NCI-H187 (cell line): ENCODE measurements at places on chromosomes 1 and 21.

DNA sequence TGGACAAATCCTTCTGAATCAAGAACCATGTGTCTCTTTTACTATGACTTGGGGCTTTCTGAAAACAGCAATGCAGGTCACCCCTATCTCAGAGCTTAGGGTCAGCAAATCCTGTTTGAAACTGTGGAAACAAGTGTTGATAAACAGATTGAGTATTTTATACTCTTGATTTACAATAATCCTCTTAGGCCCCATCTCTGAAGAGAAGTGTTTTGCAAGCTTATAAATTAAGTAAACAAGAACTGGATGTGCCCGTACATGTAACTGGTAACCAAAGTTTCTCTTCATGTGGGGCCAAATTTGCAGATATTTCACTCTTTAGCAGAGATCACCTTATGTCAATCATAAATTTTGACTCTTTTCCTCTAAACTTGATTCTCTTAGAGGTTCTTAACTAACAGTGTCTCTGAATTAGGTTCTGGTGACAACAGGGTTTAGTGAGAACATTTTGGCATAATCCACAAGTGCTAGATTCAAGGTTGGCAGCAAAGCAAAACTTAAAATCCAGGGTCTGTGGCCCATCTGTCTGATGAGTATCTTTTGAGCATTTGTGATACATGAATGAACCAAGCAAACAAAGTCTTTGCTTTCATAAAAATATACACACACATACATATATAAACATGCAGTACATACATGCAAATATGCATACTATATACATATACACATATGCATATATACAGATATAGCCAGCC, 183.0 kb upstream of the HOOK1 start:
- DNase-seq, result no peak

- DNase-seq, result no peak
Measured at GRCh38 chr1:41483001-41483850, 1.3 kb downstream of the EDN2 start.

DNA sequence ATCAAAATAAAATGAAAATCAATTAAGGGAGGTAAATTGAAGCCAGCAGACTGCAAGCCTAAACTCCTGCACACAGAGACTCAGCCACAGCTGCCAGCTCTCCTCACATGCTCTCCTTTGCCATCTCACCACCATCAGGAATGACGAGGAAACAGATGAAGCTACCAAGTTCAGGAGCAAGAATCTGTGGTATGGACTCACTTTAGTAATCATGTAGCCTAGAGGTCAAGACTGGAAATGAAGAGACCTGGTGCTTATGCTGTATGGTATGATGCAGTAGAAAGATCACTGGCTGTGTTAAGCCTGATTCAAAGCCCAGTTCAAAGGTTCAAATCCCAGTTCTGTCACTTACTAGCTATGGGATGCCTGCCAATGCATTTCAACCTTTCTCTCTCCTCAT, 78.9 kb upstream of the CAMK1G start:
- DNase-seq, result no peak

DNA sequence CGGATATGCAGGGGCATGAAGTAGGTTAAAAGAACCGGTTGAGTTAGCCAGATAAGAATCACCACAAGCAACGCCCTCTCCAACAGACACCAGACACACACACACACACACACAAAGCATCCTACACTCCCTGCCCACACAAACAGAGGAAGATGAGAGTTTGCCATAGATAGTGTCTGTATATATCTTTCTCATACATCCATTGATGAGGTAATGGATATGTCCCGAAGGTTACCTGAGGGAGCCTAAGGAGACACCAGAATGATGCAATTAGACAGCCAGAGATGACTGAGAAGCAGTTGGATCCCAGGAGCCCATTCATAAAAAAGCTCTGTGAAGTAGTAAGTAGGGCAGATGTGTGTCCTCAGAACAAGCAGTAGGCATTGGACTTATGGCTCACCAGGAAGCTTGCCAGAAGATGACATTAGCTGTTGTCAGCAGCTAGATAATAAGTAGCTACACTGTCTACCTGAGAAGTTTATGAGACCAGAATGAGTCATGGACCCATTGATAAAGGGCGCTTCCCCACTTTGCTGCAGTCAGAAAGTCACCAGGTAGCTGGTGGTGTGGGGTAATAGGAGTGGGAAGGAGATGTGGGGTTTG, 247.0 kb downstream of the KCNT2 start:
- DNase-seq, result no peak

GRCh38 chr1:162281426-162281825, 95.2 kb downstream of the SPATA46 start:
- DNase-seq, result no peak

DNA sequence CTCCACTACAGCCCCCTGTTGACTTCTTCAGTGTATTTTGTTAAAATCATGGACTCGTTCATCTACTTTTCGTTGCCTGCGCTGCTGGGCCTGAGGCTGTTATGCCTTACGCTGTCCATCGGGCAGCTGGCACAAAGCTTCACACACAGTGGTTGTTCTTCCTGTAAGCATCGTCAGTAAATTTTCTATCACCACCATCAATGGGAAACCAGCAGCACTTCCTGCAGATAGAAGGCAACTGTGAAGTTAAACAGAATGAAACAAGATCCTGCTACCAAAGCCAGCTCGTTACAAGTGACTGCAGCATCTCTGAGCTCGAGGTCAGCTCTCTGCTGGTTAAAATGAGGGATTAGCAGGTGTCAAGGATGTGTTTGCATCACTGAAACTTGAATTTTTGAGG, 21.9 kb upstream of the PADI6 start:
- DNase-seq, result no peak

- DNase-seq, result no peak
Measured at GRCh38 chr1:202264726-202265125, 71.1 kb downstream of the LGR6 start.

DNA sequence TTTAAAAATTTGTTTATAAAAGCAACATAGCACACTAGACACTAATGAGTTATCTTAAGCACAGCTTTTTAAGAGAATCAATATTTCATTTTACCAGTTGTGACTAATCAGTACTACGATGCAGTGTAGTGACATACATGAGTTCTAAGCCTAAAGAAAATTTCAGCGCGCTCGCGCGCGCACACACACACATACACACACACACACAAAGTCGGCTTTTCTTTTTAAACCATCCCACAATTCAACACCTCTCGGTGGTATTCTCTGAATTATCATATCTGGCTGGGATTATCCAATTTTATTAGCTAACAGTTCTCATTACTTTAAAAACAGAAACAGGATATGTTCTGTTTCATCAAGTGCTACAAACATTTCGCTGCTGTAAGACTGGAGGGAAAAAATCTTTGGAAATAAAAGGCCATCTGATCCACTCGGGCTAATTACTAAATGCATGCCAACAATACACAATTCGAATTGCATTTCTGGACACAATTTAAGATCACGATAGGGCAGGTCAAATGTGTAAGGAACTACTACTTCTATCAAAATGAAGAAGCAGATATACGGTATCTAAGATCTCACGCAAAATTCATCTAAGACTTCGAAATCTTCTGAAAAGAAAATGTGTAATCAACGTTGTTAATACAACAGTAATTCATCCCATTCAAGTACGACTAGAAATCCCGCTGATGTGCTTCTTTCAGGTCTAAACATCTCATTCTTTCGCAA, 1.2 kb downstream of the TUT4 start:
- peak; percentile 7 for DNase-seq

DNA sequence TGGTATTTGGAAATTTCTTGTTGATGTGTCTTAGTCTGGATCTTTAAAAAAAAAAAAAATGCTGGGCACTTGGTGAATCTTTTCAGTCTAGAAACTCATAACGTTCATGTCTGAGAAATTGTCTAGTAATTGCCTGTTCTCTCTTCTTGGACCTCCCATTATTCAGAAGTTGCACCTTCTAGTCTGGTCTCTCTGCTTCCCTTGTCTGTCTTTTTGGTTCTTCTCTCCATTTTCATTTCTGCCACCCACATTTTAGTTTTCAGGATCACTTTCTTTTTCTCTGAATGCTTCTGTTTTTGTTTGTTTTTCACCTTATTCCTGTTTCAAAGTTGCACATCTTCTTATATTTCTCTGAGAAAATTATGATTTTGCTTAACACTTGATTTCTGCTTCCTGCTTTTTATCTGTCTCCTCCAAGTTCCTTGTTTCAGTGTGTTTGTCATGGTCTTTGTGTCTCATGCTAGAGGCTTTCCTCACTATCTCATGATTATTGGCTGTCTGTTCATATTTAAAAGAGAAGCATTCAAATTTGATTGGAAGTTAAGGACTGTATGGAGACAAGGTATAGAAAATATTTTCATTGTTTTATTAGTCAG, 21.3 kb downstream of the BACE2 start:
- no peak for DNase-seq

GRCh38 chr1:193408782-193409293, 222.4 kb upstream of the B3GALT2 start:
- DNase-seq, result no peak

DNA sequence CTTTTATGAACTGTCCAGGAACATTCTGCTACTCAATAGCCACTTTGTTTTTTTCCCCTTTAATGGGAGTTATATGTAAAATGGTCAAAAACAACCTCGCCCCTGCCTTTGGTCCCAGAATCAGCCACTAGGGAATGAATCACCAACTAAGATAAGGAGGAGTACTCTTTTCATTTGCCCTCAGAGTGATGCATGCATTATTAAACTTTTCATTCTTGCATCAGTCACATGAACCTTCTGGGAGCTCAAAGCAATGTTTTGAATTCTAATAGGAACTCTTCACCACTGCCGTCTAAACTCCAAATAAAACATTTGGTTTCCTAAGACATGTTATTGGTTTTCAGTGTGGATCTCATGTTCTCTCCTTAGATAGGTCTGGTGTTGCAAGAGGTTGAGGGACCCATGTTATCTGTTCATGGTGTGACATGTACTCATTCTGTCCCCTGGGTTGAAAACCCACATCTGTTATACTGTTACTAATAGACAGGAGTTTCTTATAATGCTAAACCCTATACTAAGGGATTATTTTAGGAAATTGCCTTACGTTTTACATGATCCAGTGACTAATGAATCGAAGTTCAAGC, 17.8 kb upstream of the HSD17B7 start:
- no peak for DNase-seq

- no peak for DNase-seq
Measured at GRCh38 chr1:113856401-113856790, 15.1 kb downstream of the PTPN22 start.

DNA sequence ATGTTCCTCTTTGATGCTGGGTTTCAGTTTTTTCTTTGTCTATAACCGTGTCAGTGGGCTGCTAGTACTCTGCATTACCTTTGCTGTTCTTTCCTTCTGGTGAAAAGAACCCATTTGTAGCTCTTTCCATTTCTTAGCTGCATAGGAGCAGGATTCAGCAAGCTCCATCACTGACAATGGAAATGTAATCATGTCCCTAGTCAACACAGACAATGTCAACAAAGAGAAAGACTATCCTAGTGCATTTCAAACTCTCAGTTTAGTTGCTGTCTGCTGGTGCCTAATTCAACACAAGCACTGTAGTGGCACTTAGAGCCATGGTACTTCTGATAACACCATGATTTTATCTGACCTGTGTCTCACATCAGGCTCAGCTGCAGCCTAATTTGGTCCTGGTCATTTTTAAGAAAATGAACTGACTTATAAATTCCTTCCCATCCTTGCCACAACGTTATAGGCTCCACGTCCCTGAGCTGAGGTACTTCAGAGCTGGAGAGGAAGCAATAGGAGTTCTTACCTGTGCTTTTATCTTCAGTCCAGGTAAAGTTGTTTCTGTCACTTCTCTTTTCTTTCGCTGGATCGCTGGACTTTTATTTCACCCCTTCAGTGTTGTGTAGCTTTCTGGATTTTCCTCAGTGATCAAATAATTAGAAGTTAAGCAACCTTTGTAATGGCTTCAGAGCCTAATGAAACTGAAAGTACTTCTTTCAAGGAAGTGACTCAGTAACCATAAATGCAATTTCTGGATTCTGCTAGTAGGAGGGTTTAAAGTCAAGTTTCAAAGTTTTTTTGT, at the start of gene GBP3:
GBP3 (minus strand) TSS at position 700 of the 793 bp plus-strand sequence. CDS start 2,145 bp downstream, outside the sequence.
- DNase-seq, result no peak

- DNase-seq, result no peak
Measured at GRCh38 chr1:152107031-152107983, 7.9 kb downstream of the TCHH start.

- DNase-seq, result no peak
Measured at GRCh38 chr1:19113697-19114092, 96.4 kb downstream of the UBR4 start.

DNA sequence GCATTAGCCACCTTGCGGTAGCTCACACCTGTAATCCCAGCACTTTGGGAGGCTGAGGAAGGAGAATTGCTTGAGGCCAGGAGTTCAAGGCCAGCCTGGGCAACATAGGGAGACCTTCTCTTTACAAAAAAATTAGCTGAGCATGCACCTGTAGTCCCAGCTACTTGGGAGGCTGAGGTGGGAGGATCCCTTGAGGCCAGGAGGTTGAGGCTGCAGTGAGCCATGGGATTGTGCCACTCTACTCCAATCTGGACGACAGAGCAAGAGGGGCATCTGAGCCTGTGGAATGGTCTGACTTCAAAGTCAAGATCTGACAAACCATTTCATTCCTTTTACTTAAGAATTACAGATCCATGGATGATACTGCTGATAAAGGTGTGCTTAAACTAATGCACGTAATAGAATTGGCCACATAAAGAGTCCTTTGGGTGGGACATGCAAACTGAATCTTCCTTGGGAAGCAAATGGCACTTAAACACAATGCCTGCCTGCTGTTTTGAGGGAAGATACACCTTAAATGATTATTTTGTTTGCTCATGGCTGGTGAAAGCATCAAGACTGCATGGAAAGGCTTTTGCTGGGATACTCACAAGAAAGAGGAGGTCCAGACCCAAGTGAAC, 2.5 kb upstream of the TMEM201 start:
- DNase-seq, result no peak

DNA sequence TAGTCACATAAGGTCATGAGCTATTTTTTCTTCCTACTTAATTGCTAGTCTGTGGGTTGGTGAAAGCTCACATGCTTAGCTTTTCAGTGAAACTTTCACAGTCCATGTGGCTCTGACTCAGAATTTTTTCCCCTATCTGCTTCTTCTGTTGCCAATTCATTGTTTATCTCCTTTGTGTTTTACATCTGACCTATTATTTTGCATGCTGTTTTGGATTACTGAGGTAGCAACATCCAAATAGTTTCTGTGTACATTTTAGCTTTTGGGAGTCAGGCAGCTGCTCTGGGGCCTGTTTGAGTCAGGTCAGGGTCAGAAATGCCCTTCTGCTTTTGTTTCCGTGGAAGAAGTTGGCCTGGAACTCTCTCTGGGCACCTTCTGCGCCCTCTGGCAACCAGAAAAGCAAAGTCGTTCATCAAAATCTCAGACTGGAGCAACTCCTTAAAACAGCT, 40.0 kb downstream of the ROR1 start:
- DNase-seq, result no peak
